ENCODE measurements at places on chromosomes 12 and 14. TPM values are rescaled to one million over a fixed set of nuclear protein-coding genes. Genes with fewer than 3 reads are reported as not detected.

GRCh38 chr14:73452341-73453186 lies 5.8 kb downstream of the NUMB start:
- no peak for DNase-seq

GRCh38 chr12:26493656-26494055 lies 298.3 kb downstream of the SSPN start:
- DNase-seq: no peak

DNA sequence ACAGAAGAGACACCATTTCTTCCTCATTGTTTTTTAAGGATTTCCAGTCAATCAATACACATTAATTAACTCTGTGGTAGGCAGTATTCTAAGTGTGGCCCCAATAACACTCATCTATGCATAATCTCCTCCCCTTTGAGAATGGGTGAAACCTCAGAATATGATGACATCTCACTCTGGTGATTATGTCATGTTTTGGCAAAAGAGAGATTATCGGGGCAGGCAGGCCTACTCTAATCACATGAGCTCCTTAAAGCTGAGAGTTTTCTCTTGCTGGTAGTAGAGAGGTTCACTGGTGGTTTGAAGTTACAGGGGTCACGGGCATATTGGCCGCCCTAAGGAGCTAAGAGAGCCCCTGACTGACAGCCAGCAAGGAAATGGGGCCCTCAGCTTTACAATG lies 7.1 kb upstream of the LGMN start:
- no peak for DNase-seq

The RNASE7 gene
- not detected for total RNA-seq

DNA sequence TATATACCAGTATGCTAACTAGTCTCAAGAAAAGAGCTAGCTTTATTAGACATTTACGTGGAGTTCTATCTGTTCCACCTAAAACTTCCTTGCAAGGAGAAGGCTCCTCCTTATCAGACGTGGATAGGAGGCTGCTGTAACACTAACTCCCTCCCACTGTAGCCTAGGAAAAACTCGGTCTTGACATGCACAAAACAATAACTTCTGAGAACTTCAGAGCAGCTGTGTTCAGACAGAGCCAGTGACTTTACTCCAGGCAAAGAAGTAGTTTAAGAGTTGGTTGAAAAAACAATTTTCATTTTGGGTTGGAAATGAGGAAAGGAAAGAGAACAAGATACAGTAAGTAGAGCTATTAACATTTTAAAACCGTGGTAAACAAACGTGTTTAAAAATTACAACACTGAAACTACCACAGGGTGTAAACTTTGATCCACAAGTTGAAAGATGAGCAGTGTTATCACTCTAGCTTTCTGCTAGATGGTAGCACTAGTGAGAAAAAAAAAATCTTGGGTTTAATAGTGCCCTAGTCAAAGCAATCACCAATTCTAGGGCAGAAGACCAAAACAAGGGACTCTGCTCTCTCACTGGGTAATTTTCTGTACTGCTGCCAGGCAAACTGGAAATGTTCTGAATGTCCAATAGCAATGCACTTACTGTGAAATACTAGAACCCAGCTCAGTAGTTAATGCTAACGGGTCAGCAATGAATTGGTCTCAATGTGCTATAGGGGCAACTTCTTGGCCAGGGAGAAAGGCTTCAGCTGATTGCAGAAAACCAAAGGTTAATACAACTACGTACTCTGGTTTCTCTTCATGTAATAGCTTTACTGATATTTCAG lies 2.4 kb downstream of the ATF7 start:
- no peak for DNase-seq

The IL22 gene
- not detected for total RNA-seq
